Non-pigmented ciliary epithelial cell (primary cell): ENCODE measurements at places on chromosomes 2 and 18.

- no peak for DNase-seq
Observed at GRCh38 chr18:71398531-71398930, 1109.7 kb downstream of the SOCS6 start.

GRCh38 chr2:194745557-194746146 is 911.4 kb upstream of the SLC39A10 start:
- DNase-seq = no peak

DNA sequence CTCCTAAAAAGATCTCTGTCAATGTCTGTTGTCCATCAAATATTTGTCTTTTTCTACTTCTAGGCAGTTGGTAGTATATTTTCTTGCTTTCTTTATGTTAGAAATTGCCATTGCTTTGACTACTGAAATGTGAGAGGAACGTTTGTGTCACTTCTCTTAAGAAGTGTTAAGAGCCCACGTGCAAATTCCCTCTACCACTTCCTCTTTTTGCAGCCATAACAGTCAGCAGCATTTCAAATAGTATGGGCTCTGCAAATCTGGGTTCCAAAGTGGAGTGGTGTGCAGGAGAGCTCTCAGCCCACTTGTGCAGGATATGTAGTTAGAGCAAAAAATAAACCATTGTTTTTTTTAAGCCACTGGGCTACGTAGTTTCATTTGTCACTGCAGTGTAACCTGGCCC is 314.0 kb downstream of the MEIS1 start:
- DNase-seq = no peak

- no peak for DNase-seq
Observed at GRCh38 chr2:20167356-20167755, 57.6 kb downstream of the SDC1 start.

- DNase-seq = no peak
Observed at GRCh38 chr2:20672201-20672951, 5.4 kb downstream of the GDF7 start.
